ENCODE measurements at places on chromosomes 7 and 10.

DNA sequence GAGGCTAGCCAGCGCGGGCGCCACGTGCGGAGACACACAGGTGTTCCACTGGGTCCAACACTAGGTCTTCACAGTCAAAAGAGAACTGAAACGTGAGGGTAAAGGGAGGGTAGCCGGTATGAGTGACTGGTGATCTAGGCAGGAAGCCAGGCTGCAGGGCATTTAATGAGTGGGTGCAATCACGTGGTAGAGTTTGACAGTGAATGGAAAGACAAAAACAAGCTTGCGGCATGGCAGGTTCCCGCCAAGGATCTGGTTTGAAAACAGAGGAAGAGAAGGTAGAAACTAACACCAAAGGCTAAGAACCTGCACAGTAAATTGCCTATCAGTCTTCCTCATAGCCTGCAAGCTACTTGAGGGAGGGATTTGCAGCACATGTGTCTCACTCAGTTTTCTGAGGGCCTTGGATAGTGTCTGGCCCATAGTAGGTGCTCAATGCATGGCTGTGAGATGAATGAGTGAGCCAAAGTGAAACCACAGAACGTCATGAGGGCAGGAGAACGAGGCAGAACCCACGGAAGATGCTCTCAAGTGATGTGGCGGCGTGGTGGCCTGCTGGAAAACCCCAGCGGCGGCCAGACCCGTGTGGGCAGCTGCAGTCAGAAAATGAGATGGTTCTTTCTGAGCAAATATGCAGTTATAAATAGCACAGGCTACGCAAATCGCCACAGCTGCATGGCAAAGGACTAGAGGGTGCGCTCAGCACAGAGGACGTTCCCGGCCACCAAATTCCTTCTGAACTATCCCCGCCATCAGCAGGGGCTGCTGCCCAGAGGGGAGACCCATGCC, 183.6 kb upstream of the NFE2L3 start:
- peaks cover 5% of the 10 kb centered on the region for H3K27me3 ChIP-seq
- peaks cover 15% of the 10 kb centered on the region for H3K4me1 ChIP-seq
- H3K4me3 ChIP-seq = no peak overlapping the region
- H3K36me3 ChIP-seq = no peaks in the 10 kb centered on the region

DNA sequence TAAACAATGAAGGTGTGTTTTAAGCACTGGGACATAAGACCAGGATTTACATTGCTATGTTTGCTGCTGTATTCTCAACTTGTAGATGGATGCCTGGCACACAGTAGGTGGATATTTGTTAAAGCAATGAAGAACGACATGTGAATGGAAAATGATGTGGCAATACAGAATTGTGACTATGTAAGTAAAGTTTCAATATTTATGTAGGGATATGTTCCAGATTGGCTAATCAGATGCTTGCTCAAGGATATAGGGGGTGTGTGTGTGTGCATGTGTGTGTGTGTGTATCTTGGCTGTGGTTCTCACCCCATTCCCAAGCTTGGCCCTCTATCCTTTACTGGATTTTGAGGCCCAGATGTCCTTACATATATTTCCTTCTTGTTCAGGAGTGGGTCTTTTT, 42.7 kb upstream of the LAMB1 start:
- H3K27me3 ChIP-seq = no peaks in the 10 kb centered on the region
- H3K4me3 ChIP-seq = no peak overlapping the region
- no peaks in the 10 kb centered on the region for H3K4me1 ChIP-seq
- DNase-seq = no peak
- H3K36me3 ChIP-seq = no peaks in the 10 kb centered on the region
- H3K27ac ChIP-seq = no peak overlapping the region

GRCh38 chr7:92834507-92835260, 1.7 kb downstream of the CDK6 start:
- peaks cover 23% of the 10 kb centered on the region for H3K4me1 ChIP-seq
- H3K27me3 ChIP-seq = no peaks in the 10 kb centered on the region
- no peaks in the 10 kb centered on the region for H3K36me3 ChIP-seq
- peak overlapping the region; percentile 84 for H3K4me3 ChIP-seq

GRCh38 chr10:121591186-121591585, 7.1 kb downstream of the FGFR2 start:
- no peak overlapping the region for H3K4me3 ChIP-seq
- H3K36me3 ChIP-seq = no peaks in the 10 kb centered on the region
- peaks cover 19% of the 10 kb centered on the region for H3K4me1 ChIP-seq
- DNase-seq = no peak
- H3K27me3 ChIP-seq = no peaks in the 10 kb centered on the region

GRCh38 chr7:70307544-70308106, 709.4 kb downstream of the AUTS2 start:
- H3K27me3 ChIP-seq = no peaks in the 10 kb centered on the region
- DNase-seq = no peak
- no peak overlapping the region for H3K27ac ChIP-seq
- H3K36me3 ChIP-seq = no peaks in the 10 kb centered on the region

GRCh38 chr10:44004913-44005787, 356.5 kb upstream of the ZNF32 start:
- H3K4me1 ChIP-seq = no peaks in the 10 kb centered on the region
- no peak overlapping the region for H3K27ac ChIP-seq
- H3K27me3 ChIP-seq = no peaks in the 10 kb centered on the region
- no peak for DNase-seq

- H3K4me3 ChIP-seq = no peak overlapping the region
- no peaks in the 10 kb centered on the region for H3K36me3 ChIP-seq
- no peak overlapping the region for H3K27ac ChIP-seq
- H3K4me1 ChIP-seq = no peaks in the 10 kb centered on the region
Measured at GRCh38 chr10:92640107-92640506, 47.2 kb downstream of the KIF11 start.

DNA sequence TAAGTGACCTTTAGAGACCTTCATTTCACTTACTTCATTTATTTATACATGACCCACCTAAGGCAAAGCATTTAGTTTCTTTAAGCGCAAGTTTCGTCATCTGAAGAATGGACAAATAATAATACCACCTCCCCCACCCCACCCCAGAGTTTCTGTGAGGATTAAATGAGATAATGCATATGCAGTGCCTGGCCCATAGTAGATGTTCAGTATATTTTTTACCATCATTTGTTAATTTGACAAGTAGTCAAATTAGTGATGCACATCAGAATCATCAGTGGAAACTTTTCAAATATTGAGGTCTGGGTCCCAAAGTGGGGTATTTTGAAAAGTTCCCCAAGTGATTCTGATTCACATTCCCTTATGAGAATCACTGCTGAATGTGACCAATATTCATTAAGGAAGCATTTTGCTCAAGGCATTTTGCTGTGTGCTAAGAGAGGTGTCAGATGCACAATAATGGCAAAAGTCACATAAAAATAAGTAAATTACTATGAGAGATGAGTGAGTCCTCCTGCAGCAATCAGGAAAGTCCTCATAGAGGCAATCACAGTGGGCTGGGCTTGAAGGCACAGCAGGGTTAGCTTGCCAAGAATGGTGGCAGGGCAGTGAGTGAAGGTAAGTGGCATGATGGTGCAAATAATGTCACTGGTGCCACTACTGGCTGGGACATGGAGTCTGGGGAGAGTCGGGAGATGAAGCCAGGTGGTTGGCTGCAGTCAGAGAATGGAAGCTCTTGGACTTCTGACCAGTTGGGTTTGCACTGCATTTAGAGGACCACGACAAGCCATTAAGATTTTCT, 244.1 kb downstream of the PTEN start:
- no peak overlapping the region for H3K27ac ChIP-seq
- DNase-seq = no peak
- no peaks in the 10 kb centered on the region for H3K36me3 ChIP-seq
- no peaks in the 10 kb centered on the region for H3K27me3 ChIP-seq
- H3K4me3 ChIP-seq = no peak overlapping the region
- H3K4me1 ChIP-seq = no peaks in the 10 kb centered on the region

DNA sequence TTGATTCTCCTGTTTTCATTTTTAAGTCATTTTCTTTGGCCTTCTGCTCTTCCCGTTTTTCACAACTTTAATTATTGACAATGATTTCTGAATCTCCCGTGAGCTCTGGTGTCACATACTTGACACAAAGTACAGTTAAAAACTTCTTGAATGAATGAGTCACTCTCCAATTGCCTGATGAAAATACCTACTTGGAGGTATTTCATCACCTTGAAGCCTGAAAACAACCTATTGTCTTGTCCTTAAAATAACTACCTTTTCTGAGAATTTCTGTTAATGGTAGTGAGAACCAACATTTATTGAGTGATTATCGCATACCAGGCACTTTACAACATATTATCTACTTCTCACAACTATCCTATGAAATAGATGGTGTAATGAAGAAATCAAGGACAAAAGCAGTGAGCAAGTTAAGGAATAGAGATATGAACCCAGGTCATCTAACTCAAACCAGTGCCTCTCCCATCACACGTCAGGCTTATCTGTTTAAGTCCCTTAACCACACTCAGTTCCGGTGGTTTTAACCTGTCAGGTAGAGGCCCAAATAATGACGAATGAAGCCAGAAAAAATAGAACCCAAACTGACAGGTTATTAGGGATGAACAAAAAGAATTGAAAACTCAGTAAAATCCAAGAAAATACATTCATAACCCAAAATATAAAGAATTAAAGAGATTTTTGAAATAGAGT, 11.6 kb downstream of the BET1 start:
- DNase-seq = no peak
- no peaks in the 10 kb centered on the region for H3K27me3 ChIP-seq
- no peaks in the 10 kb centered on the region for H3K4me1 ChIP-seq
- peaks cover 26% of the 10 kb centered on the region for H3K36me3 ChIP-seq
